ENCODE measurements at places on chromosomes 12 and 14.

GRCh38 chr12:1529862-1530591 lies 64.4 kb downstream of the FBXL14 start:
- no peak for DNase-seq

- DNase-seq = no peak
These were observed 9.4 kb upstream of the WNT5B start for GRCh38 chr12:1619587-1619986.

DNA sequence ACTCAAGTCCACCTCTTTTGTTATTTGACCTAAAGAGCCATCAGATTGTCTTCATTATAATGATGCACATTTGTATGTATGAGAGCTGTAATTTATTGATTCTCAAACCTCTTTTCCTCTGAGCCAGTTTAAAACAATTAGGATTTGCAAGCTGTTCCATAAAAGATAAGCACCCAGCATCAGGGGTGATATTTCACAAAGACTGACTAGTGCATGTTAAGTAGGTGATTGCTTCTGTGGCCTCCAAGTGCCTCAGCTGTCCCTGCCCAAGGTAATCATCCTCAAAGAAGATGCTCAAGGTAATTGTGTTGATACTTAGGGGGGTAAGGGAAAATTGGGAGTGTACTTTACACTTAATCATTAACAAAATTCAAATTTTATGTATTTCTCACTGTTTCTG lies 18.2 kb downstream of the CEP128 start:
- no peak for DNase-seq

- no peak for DNase-seq
These were observed 1.1 kb downstream of the NAP1L1 start for GRCh38 chr12:76083246-76083903.

GRCh38 chr12:47216150-47216677 lies 136.5 kb upstream of the AMIGO2 start:
- DNase-seq = no peak

- DNase-seq = peak; percentile 48
These were observed 8.5 kb upstream of the PTPRB start for GRCh38 chr12:70645494-70646317.

- DNase-seq = no peak
These were observed 203.5 kb upstream of the G2E3 start for GRCh38 chr14:30355431-30355913.

GRCh38 chr12:123696646-123697045 lies 15.5 kb upstream of the ATP6V0A2 start:
- DNase-seq = no peak

GRCh38 chr14:96341323-96341722 lies 21.8 kb downstream of the ATG2B start:
- DNase-seq = no peak

GRCh38 chr14:82419933-82420332 lies 886.3 kb upstream of the SEL1L start:
- no peak for DNase-seq

- no peak for DNase-seq
These were observed 5.0 kb upstream of the KCNK13 start for GRCh38 chr14:90056826-90057225.

DNA sequence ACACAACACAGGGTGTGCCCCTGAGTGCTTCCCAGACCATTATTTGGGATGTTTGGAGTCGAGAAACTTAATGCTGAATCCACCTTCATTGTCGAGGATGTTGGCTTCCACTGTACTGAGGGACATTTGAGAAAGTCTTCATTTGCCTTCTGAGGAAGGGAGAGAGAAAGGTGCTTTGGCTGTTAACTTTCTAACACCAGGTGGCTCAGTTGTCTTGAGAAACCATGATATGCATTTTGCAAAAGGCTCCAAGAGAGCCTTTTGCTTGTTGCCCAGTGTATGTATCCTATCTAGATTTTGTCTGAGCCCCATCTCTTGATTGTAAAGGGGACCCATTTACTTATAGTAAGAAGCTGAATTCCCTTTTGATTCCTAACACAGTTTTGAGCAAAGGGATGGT lies 28.6 kb upstream of the NRXN3 start:
- no peak for DNase-seq

GRCh38 chr14:26402126-26402525 lies 195.7 kb downstream of the NOVA1 start:
- no peak for DNase-seq

DNA sequence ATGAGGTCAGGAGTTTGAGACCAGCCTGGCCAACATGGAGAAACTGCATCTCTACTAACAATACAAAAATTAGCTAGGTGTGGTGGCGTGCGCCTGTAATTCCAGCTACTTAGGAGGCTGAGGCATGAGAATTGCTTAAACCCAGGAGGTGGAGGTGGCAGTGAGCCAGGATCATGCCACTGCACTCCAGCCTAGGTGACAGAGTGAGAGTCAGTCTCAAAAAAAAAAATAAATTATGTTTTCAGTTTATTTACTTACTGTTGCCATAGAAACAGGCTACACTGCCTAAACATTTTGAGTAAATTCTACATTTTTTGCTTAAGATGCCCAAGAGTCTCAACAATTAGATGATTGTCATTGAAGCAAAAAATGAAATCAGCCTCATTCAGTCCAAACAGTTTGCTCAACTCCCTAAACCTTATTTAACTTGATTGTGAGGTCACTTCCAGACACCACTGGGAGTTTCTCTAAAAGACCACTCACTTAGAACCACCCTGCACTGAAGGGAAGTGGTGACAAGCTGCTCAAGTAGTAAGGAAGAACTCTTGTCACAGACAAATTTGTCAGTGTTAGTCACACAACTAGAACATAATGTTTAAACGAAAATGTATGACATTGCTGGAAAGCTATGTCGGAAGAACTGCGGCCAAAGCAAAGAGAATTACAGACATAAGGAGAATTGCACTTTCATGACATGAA lies 9.8 kb upstream of the GNPNAT1 start:
- DNase-seq = peak; percentile 42

Measured in AG09319 (cell line).